Coronary artery (tissue), 2 donors: ENCODE measurements at places on chromosomes 3 and 15.
A peak's percentile ranks its signal among the peaks of the same experiment; 100 is the strongest.

GRCh38 chr3:132416807-132417694, at the start of gene DNAJC13:
TSS of gene DNAJC13 (plus strand) at chr3:132417502. CDS start at chr3:132434551, 17,049 bp downstream.
- DNase-seq = peak; percentile 96

DNA sequence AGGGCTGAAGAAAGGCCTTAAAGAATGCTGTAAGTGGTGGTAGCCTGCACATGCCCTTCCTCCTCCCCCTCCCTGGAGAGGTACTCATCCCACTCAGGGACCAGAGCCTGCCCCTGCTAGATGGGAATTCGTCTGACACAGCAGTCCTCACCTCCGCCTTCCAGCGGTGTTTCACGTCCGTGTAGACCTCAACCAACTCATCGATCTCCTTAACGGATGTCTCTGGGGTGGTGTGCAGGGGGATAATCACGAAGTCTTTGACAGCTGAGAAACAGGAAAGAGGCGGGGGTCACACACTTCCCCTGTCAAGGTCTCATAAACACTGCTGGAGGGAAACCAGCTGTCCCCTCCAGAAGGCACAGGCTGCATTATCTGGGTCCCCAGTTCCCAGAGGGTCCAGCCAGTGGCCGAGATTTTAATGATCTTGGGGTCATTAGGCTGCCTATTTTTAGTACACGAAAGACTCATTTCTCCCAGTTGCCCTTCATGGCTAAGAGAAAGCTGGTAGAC, 9.9 kb downstream of the DNASE1L3 start:
- no peak for DNase-seq

- DNase-seq = no peak
These were observed 161.2 kb downstream of the APBA2 start for GRCh38 chr15:29046977-29047376.

DNA sequence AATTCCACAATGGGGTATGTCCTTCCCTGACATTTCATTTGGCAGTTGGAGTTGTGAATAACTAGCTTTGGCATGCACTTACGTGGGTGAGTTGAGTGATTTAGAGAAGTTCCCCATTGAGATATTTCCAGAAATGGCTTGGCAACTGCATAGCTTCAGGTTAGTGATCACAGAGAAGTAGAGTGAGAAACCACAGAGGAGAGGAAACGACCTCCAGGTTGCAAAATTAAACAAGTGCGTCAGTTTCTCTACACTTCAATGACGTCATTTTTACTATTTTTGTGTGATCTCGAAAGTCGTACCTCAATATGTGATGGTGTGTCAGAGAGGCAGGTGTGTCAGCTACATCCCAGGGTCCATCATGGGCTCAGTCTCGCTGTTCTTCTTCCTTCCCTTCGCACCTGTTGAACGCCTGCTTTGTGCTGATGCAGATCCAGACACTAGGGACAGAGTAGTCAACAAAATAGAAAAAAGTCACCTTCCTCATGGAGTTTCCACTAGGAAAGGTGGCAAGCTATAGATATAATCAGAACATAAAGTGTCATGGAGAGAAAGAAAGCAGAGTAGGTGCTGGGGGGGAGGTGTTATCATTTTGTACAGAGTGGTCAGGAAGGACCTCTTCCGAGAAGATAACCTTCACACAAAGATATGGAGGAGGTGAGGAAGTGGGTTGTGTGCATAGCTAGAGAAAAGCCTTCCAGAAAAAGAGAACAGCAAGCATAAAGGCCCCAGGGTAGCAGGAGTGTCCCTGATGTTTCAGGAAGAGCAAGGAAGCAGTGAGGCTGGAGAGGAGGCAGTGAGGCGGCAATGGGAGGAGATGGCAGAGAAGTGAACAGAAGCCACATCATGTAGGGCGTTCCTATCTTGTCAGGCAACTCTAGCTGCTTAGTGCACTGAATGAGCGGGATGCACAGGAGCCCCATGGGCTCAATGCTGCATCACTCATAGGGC, 75.6 kb downstream of the MCTP2 start:
- no peak for DNase-seq

DNA sequence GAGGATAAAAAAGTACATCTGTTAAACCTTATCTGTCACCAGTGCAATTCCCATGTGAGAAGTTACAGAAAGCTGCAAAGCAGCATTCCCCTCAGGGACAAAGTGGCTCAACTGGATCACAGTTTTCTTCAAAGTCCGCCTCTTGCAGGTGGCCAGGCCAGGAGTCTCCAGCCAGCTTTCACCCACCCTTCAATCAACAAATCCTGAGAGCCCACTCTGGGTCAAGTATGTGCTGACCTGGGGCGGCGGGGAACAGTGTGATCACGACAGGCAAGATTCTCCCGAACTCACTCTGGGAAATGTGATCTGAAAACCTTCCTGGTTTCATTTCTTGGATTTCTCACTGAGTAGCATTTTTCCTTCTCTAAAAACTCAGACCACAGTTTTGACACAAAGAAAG, 39.2 kb downstream of the RFT1 start:
- no peak for DNase-seq

- no peak for DNase-seq
These were observed 17.7 kb downstream of the SLC35G2 start for GRCh38 chr3:136836511-136837156.

GRCh38 chr3:143339451-143339850, 219.9 kb downstream of the CHST2 start:
- DNase-seq = no peak

DNA sequence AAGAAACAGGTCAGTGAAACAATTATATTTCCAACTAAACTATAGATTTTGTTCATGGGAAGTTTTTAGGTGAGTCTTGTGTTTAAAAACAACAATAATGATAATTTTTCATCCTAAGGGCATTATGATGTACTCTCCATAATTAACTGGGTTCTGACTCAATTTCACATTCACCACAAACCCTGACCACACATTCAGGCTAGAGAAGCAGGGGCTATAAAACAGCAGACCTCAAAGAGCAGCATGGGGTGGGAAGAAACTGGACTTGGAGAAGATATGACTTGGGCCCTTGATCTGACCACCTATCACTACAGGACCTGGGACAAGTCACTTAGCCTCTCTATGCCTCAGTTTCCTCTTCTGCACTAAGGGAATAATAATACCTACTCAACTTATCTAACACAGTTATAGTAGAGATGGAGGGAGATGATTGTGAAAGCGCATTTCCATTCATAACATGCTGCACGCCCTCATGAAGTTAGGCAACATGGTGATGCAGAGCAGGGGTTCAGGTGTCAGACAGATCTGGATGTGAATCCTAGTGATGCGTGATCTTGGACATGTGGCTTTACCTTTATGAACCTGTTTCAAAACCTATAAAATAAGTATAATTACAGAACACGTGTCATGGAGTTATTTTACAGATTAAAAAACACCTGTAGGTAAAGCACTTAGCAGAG, 63.0 kb upstream of the ACP3 start:
- DNase-seq = no peak
